ENCODE measurements at places on chromosomes 11 and 22. TPM values are rescaled to one million over a fixed set of nuclear protein-coding genes. Genes with fewer than 3 reads are reported as not detected.

Gene TEX12
- total RNA-seq: not detected

Gene FADS1
- 2.2 TPM for total RNA-seq

Gene CNTN5
- not detected for total RNA-seq

DNA sequence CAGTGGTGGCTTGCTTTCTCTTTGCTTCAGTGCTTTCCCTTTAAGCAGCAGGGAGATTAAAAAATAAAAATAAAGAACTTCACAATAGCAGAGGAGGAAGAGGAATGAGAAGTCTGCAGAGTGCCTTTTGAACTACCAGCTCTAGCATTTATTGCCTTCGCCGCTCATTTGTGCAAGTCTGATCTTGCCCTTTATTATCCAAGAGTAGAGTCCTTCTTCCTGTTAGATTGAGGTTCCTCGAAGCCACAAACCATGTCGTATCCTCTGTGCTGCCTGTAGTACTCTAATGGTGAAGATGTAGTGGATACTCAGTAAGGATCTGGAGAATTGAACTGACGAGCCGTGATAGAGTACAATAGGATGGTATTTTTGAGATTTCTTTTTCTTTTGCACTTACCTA is 101.2 kb upstream of the RAG2 start:
- no peak overlapping the region for H3K27ac ChIP-seq
- H3K27me3 ChIP-seq: no peaks in the 10 kb centered on the region
- no peak overlapping the region for H3K4me3 ChIP-seq
- H3K4me1 ChIP-seq: no peaks in the 10 kb centered on the region
- H3K36me3 ChIP-seq: no peaks in the 10 kb centered on the region

- no peaks in the 10 kb centered on the region for H3K27me3 ChIP-seq
- DNase-seq: no peak
- no peaks in the 10 kb centered on the region for H3K36me3 ChIP-seq
- H3K27ac ChIP-seq: no peak overlapping the region
Observed at GRCh38 chr11:116403794-116404461, 368.9 kb downstream of the BUD13 start.

- H3K36me3 ChIP-seq: no peaks in the 10 kb centered on the region
- no peaks in the 10 kb centered on the region for H3K27me3 ChIP-seq
- H3K4me1 ChIP-seq: peaks cover 4% of the 10 kb centered on the region
- DNase-seq: no peak
- H3K4me3 ChIP-seq: no peak overlapping the region
Observed at GRCh38 chr22:25386538-25386884, 167.1 kb downstream of the CRYBB2 start.

GRCh38 chr11:12835286-12835685 is 161.1 kb downstream of the TEAD1 start:
- H3K4me3 ChIP-seq: no peak overlapping the region
- no peak for DNase-seq
- peaks cover 7% of the 10 kb centered on the region for H3K4me1 ChIP-seq
- no peaks in the 10 kb centered on the region for H3K27me3 ChIP-seq
- H3K36me3 ChIP-seq: no peaks in the 10 kb centered on the region

DNA sequence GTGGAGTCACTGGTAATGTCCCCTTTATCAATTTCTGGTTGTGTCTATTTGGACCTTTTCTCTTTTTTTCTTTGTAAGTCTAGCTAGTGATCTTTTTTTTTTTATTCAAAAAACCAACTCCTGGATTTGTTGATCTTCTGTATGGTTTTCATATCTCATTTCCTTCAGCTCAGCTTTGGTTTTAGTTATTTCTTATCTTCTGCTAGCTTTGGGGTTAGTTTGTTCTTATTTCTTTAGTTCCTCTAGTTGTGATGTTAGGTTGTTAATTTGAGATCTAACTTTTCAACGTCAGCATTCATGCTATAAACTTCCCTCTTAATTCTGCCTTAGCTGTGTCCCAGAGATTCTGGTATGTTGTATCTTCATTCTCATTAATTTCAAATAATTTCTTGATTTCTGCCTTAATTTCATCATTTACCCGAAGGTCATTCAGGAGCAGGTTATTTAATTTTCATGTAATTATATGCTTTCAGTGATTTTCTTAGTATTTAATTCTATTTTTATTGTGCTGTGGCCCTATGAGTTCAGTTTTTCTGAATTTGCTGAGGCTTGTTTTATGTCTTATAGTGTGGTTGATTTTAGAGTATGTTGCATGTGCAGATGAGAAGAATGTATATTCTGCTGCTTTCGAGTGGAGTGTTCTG is 29.0 kb downstream of the PI4KA start:
- H3K4me3 ChIP-seq: no peak overlapping the region
- no peak overlapping the region for H3K27ac ChIP-seq
- no peaks in the 10 kb centered on the region for H3K27me3 ChIP-seq
- peaks cover 26% of the 10 kb centered on the region for H3K36me3 ChIP-seq
- DNase-seq: no peak
- peaks cover 5% of the 10 kb centered on the region for H3K4me1 ChIP-seq
